ENCODE measurements at places on chromosomes 1 and 21.
A peak's percentile ranks its signal among the peaks of the same experiment; 100 is the strongest.

DNA sequence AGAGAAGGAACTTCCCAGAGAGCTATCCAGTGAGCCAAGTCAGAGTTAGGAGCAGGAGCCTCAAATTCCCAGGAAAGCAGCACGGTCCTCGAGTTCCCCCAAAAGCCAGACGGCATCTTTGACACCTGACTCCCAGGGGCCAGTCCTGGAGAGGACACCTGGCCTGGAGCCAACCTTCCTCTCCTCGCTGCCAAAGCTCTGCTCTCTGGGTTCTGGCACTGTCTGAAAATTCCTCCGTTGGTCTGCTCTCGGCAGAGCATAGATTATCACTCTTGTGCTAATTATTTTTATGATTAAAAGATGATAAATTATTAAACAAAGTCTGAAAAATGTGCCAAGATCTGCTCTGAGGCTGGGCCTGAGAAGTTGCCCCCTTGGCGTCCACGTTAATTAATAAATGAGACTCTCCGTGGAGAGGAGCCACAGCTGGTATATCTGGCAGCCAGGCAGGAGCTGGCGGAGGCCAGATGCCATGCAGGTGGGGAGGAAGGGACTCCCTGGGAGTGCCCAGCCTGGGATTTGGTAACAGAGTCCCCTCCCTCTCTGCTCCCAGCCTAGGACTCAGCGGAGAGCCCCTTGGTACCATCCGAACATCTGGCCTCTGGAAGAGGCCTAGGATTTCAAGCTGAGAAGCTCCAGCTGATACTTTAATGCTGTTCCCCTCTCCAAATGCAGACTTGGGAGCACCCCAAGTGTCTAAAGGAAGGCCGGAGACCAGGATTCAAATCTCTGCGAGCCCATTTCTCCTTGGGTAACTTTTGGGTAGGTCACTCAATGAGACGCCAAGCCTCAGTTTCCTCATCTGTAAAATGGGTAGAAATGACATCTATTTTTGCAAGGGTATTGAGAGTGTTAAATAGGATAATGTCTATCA lies 163.7 kb upstream of the POU3F1 start:
- DNase-seq = no peak

GRCh38 chr1:51442616-51443015 lies 76.5 kb downstream of the EPS15 start:
- no peak for DNase-seq

DNA sequence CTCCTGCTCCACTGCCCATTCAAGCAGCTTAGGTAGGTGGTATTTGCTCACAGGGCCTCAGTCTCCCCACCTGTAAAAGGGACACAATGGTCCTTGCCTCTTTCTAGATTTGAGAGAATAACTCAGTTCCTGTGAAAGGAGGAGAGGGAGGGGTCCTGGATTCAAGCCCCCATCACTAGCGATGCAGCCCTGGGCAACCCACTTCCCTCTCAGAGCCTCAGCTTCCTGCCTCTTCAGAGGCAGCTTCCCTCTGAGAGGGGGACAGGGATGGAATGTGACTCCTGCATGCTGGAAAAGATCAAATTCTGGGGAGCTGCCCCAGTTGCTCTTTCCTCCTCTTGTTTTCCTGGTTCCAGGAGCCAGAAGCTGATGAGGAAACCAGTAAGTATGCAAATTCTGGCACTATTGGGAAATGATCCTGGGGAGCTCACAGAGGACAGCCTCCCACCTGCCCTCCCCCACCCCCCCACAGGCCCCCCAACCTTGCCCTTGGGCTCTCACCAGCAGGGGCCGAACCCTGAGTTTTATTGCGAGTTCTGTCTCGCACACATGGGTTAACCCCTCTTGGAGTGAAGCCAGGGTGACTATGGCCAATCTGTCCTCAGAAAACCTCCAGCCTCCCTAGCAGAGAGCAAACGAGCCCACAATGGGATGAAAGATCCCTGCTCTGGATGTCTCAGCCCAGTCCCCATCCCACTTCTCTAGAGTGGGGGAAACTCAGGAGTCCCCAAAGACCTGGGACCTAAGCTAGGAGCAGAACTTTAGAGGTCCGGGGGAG lies 11.7 kb downstream of the ZC3H12A start:
- DNase-seq = peak; percentile 62

DNA sequence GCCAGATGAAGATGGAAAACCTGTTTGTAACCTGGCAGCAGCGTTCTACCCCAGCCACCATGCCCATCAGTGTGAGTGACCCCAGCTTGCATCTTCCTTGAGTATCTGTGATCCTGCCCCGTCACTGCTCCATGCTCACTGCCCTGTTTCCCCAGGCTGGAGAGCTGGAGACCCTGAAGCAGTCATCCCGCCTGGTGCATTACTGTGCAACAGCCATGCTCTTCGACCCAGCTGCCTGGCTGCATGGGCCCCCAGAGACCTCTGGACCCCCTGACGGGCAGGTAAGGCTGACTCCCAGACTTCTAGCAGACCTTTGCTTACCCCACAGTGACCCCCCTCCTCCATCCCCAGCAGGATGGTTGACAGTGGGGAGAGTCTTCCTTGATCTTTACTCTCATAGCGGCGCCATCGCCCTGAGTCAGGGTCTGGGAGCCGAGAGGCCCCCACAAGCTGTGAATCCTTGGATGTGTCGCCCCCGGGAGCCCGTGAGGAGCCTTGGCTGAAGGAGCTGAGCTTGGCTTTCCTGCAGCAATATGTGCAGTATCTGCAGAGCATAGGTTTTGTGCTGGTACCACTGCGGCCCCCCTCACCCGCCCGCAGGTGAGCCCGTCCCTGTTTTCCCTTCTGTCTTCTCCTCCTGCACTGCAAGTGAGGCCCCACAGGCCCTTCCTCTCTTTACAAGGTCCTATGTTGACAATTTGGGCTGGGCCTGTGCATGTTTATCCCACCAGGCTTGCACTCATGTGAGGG lies 10.4 kb downstream of the HYI start:
- DNase-seq = no peak

- DNase-seq = peak; percentile 80
Observed at GRCh38 chr1:212455803-212456528, 23.2 kb downstream of the NENF start.

- peak; percentile 85 for DNase-seq
Observed at GRCh38 chr1:45953934-45954847, 150.8 kb downstream of the MAST2 start.

DNA sequence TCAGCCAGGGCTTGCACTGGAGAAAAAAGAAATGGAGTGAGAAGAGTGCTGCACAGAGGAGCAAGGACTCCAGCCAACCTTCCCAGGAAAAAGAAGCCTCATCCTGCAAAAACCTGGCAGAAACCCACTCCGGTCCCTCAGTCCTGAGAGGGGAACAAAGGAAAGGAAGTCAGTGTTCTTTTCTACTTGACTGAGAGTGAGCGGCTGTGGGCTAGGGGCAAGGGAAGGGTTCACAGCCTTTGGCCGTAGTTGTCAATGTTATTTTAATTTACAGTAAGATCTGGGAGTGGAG lies 8.9 kb upstream of the GOLT1A start:
- DNase-seq = no peak

DNA sequence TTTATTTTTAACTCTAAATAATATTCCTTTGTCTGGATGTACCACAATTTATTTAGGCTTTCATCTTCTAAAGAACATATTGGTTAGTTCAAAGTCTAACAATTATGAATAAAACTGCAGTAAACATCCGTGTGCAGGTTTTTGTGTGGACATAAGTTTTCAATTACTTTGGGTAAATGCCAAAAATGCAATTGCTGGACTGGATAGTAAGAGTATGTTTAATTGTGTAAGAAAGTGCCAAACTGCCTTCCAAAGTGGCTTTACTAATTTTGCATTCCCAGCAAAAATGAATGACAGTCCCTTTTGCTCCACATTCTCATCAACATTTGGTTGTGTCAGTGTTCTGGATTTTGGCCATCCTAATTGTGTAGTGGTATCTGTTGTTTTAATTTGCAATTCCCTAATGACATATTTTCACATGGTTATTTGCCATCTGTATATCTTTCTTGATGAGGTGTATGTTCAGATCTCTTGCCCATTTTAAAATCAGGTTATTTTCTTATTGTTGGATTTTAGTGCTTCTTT lies 113.8 kb downstream of the DPYD start:
- DNase-seq = peak; percentile 60

DNA sequence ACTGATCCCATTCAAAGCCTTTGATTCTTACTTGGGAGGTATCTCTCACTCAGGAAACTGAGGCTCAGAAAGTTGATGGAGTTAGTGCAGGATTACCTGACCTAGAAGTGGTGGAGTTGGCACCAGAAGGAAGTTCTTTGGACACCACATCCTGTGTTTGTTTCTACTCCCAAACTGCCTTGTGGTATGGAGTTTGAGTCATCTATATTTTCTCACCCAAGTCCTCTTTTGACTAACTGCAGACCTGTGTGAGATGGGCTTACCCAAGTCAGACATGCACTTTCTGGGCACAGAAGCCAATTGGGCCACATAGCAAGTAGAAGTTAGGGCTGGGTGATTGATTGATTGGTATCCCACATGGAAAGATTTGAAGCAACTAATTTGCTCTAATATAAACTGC lies 36.1 kb downstream of the FGGY start:
- peak; percentile 85 for DNase-seq

- peak; percentile 67 for DNase-seq
Observed at GRCh38 chr1:114468710-114469468, 42.1 kb downstream of the TRIM33 start.

DNA sequence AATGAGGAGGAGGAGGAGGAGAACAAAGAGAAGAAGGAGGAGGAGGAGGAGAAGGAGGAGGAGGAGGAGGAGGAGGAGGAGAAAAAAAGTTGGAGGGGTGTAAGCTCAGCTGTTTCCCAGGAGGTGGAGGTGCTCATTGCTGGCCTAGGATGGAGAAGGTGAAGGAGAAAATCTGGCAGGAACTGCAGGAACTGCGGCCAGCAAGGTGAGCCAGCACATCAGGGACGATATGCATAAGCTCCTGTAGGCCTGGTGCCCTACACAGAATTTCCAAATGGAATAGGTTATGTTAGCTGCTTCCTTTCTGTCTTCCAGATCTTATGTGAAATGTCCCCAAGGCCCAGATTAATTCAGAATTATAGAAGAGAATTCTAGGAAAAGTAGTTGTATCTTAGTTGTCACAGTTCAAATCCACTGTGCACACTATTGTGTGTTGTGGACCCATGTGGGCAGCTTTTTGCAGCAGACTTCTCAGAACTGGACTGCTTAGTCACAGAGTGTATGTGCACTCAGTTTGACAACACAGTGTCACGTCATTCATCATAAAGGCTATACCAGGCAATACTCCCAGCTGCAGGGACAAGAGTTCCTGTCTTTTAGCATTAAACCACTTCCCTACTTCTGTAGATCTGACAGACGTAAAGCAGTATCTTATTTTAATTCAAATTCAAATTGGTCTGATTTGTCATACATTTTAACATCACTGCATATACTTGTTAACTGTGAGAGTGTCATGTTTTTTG lies 303.7 kb downstream of the HLX start:
- DNase-seq = no peak

DNA sequence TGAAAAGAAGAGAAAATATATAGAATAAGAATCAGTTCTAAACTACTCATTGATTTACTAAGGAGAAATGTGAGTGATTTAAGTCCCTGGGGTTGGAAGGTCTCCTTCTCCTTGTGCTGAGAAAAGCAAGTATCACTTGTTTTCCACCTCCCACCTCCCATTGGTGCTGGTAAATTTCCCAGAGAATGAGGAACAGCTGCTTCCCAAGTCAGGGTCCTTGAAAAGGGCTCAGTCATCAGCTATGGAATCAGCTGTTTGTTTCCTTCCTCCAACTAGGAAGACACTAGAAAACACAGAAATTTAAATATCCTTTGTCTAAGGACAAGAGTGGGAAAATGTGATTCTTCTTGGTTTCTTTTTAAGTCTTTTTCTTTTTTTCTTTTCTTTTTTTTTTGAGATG lies 131.3 kb upstream of the C1orf21 start:
- DNase-seq = no peak

- DNase-seq = no peak
Observed at GRCh38 chr1:224404916-224405603, 29.5 kb downstream of the WDR26 start.

GRCh38 chr1:225097175-225097574 lies 167.7 kb downstream of the DNAH14 start:
- DNase-seq = no peak

GRCh38 chr1:30302858-30303257 lies 420.5 kb downstream of the MATN1 start:
- DNase-seq = no peak

GRCh38 chr1:56378341-56379070 lies 200.9 kb downstream of the PLPP3 start:
- no peak for DNase-seq

Measured in fibroblast of mammary gland (primary cell).